GM18507 (cell line): ENCODE measurements at places on chromosomes 7 and 10.

- DNase-seq, result no peak
Measured at GRCh38 chr10:69819716-69820506, 18.2 kb downstream of the COL13A1 start.

GRCh38 chr10:31321396-31321941 is 2.5 kb downstream of the ZEB1 start:
- DNase-seq, result no peak

- no peak for DNase-seq
Measured at GRCh38 chr10:58070956-58071355, 196.7 kb downstream of the IPMK start.

GRCh38 chr10:127420138-127420684 is 128.9 kb upstream of the NPS start:
- no peak for DNase-seq

- no peak for DNase-seq
Measured at GRCh38 chr7:135517060-135517459, 7.2 kb upstream of the CNOT4 start.

GRCh38 chr7:88942815-88943501 is 147.4 kb upstream of the TEX47 start:
- no peak for DNase-seq
